NCI-H524 (cell line): ENCODE measurements at places on chromosomes 11 and 22.

DNA sequence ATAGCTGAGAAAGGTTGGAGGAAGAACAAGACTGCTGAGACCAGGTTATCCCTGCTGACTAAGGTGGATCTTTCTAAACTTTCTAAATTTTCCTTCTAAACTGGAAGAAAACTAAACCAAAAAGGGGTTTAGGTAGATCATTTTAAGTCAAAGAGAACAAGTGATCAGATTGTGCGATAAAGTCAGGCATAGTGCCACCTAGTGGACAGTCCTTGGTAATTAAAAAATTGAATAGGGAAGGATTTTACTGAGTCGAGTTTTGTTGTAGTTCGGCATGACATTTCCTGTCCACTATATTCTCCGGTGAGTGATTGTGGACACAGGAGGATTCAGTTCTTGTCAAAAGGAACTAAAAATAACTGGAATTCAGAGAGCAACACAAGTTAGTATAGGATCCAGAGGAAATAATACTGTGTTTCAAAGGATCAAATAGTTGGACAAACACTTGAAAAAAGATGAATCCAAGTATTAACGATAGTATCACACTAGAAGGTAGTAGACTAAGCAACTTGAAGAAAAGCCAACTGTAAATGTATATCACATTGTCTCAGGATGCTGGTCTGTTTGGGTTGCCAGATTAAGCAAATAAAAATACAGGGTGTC, 1236.4 kb downstream of the FAM181B start:
- peak; percentile 32 for DNase-seq

DNA sequence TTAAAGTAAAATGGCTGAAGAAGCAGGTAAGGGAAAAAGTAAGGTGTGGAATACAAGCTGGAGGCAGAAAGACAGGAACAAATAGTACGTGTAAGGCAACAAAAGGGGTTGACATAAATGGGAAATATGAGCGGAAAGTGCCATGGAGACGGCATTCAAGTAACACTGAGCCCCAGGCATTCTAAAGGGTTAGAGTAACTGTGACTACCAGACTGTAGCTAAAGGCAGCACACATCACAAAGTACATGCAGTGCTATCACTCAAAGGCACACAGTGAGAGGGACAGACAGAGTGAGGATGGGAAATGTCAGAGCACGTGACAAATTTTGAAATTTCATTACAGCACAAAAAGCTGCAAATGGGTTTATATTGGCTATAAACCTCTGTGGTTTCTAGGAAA, 13.9 kb upstream of the MAML2 start:
- no peak for DNase-seq

DNA sequence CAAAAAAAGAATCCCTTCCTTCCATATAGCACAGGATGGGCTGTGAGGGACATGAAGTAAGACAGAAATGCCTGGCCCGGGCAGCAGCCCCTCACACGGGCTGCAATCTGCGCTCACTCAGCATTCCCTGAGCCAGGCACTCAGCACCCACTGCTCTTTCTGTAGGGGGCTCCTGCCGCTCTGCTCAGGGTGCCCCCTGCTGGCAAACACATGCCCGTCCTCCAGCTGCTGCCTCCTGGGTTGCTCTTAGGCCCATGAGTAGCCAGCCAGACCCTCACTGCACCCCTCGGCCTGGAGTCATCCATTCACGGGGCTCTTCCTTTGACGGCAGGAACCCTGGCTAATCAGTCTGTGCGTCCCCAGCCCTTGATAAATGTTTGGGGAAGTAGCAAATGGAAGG, 6.9 kb downstream of the MCAT start:
- no peak for DNase-seq

- no peak for DNase-seq
These were observed at the start of gene VPREB3 for GRCh38 chr22:23754220-23754919. Gene VPREB3 (minus strand): TSS chr22:23754425. CDS start chr22:23754363, 62 bp downstream.

DNA sequence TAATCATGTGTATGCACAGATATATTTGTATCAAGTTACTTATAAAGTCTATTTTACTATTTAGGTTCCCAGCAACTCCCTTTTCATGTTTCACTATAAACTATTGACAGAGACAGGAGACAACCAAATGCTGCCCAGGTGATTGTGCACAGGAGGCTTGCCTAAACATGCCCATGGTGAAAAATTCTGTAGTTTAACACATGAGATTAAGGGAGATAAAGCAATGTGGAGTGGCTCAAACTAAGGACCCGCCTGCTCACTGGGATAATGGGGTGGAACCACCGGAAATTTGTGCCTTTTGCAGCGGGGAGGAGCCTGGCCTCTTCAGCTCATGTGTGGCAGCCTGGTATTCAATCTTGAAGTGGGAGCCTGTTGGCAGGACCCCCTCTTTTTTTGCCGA, 459.5 kb upstream of the CNTN5 start:
- peak; percentile 16 for DNase-seq

DNA sequence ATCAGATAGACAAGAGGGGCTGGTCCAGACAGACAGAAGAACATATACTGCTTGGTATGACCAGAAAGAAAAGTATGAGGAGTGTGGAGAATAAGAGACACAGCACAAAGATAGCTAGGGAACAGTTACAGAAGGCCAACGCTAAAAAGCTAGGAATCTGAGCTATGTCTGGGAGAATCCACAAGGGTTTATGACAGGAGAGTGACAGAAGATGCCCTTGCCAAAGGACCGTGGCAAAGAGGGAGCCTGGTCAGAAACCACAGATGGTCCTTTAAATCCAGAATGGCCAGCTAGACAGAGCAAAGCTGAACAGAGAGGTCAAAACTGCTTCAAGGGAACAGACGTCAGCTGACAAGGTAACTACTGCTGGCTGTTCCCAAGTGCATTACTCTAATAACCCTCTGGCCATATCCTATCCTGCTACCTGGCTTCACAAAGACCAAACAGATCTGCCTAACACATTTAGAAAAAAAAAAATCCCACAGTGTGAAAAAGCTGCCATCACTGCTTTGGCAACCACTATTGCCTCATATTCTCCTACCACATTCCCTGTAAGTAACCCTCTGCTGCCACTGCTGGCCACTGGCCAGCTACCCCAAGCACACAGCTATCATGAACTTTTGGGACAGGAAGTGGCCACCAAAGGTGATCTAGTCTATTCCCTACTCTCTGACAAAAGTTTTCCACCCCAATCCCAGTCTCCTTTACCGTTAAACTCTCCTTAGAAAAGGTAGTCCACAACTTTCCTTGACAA, 7.3 kb downstream of the SERGEF start:
- DNase-seq = no peak

- no peak for DNase-seq
These were observed 10.4 kb downstream of the NHERF4 start for GRCh38 chr11:119195680-119196079.

DNA sequence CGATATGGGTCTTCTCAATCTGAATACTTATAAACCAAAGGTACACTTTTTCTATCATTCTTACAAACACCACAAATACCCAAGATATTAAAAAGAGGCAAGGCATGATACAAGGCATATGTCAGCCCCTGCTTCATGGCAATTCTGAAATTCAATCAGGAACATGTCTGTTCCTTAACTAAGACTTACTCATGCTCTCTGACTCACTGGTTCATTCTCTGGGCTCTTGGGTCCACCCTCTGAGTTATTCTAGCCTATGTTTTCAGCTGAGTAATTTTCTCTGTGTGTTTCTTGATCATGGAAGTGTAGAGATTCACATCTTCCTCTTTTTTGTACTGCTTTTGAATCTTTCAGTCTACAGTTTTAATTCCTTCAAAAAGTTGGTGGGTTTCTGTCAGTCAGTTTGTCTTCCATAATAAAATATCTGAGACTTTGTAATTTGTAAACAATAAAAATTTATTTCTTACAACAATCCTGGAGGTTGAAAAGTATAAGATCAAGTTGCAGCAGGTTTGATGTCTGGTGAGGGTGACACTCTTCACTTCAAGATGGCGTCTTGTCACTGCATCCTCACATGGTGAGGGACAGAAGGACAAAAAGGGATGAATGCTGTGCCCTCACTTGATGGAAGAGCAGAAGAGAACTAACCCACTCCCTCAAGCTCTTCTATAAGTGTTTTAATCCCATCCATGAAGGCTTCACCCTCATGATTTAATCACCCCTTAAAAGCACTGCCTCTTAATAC, 211.7 kb downstream of the FAM76B start:
- DNase-seq = no peak

- no peak for DNase-seq
These were observed 10.4 kb downstream of the SNAP29 start for GRCh38 chr22:20869234-20869633.

- DNase-seq = no peak
These were observed 3.1 kb upstream of the APOBEC3C start for GRCh38 chr22:39010946-39011345.

DNA sequence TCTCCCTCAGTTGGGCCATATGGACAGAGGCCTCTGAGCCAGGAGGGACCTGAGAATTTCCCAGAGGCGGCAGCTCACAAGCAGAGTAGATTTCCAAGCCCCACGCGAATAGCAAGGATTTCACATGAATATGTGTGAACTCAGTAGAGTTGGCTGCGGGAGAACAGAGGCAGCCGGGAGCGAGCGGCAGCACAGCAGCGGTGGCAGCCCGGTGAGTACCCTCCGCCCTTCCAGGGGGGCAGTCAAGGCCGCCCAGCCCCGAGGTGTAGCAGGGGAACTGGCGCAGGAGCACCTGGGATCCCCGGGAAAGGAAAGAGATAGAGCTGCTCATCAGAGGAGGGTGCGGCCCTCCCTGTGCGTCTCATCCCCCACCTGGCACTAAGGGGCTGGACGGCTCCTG, 8.4 kb upstream of the MS4A15 start:
- DNase-seq = no peak

DNA sequence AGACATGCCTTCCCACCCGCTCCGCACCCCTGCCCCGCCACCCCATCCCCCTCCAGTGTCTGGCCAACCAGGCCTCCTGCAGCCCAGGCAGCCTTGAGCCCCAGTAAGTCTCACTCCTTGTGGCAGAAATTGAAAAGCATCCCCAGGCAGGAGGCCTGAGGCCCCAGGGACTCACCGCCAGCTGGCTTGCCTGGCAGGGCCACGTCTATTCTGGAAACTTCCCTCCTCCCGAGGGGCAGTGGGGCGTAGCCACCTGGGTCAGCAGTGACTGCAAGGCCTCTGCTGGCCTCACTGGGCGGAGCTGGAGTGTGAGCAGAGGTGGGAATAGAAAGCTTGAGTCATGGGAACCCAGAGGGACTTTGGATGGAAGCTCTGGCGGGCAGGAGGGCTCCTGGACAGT, 26.3 kb downstream of the ANO1 start:
- no peak for DNase-seq

GRCh38 chr11:123478352-123478987, 48.4 kb downstream of the GRAMD1B start:
- DNase-seq = peak; percentile 85

DNA sequence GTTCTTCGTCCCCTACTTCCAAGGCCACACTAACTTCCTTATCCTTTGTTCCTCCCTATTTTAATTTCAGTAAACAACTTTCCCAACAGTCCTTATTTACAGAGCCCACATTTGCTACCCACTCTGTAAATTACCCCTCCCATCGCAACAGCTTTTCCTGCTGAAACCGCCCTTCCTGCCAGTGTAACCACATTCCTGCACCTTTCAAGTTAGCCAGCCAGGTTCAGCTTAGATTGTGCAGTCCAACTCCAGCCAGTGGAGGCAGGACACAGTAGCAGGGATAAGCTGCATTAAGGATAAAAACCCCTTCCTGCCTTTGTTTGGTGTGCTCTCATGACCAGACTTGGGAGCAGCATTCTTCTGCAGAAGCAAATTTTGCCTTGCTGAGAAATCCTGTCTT, 768.3 kb upstream of the ARHGAP42 start:
- DNase-seq = no peak

- peak; percentile 30 for DNase-seq
These were observed 126.5 kb downstream of the RASSF10 start for GRCh38 chr11:13135385-13136271.

DNA sequence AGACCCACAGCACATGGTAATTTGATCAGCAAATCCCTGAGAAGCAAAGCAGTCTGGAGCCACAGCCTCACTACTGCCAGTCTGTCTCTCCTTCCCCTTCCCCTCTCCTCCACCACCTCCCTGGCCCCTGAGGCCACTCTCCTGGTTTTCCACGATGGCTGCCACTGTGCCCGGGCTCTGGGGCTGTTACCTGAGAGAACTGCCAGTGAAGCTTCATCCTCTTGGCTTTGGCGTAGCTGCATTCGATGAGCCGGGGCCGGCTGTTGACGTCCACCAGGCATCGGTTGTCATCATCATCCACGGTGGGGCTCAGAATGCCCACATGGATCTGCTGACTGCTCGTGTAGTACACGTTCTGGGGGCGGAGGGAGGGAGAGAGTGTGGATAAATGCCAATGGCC, 60.2 kb downstream of the CSNK2A3 start:
- no peak for DNase-seq

GRCh38 chr11:20926799-20927540, 257.6 kb downstream of the NELL1 start:
- DNase-seq = no peak

GRCh38 chr11:14262271-14262846, 96.6 kb downstream of the RRAS2 start:
- no peak for DNase-seq

- DNase-seq = no peak
These were observed 40.1 kb upstream of the FLI1 start for GRCh38 chr11:128653801-128654231.

- no peak for DNase-seq
These were observed 149.8 kb downstream of the OR4C45 start for GRCh38 chr11:50182486-50182885.
